Stimulated activated naive CD8-positive, alpha-beta T cell treated with anti-CD3 and anti-CD28 coated beads, Interleukin-15, amount 100 ng/mL, for 72 hours (primary cell): ENCODE measurements at places on chromosomes 6 and 20.

GRCh38 chr20:5171064-5171789 lies 44.4 kb downstream of the CDS2 start:
- no peak for DNase-seq

- DNase-seq: no peak
Measured at GRCh38 chr6:93293460-93293859, 125.9 kb downstream of the EPHA7 start.

DNA sequence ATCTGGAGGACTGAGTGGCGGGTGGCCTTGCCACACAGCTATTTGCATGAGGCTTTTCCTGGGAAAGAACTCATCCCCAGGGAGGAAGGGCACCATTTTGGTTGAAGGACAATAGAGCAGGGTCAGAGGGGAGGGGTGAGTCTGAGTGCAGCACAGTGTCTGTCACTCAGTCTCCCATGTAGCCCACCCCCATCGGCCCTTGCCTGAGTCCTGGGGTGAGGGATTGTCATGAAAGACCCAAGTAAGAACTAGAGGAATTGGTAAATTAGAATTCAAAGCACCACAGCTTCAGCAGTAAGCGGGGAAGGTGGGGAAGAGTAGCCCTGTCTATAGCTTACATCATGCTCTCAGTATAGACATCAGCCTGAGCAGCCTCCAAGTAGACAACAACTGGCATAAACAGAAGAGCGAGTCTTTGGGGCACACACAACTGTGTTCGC lies 90.4 kb upstream of the TMEM30A start:
- no peak for DNase-seq

DNA sequence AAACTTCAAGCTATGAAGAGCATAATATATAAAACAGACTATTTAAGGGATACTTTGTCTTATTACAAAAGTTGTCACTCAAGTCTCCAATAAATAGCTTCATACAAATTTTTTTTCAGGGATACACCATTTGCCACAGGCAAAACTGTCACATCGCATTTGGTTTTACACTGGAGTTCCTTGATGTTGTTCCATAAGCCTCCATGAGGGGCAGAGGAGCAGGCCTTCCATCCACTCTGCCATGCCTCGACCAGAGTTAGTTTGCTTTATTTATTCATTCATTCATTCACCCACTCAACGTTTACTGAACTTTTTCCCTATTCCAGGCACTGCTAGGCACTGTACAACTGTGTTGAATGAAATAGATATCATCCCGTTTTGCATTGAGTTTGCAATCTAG lies 246.6 kb downstream of the PHF3 start:
- DNase-seq: no peak

DNA sequence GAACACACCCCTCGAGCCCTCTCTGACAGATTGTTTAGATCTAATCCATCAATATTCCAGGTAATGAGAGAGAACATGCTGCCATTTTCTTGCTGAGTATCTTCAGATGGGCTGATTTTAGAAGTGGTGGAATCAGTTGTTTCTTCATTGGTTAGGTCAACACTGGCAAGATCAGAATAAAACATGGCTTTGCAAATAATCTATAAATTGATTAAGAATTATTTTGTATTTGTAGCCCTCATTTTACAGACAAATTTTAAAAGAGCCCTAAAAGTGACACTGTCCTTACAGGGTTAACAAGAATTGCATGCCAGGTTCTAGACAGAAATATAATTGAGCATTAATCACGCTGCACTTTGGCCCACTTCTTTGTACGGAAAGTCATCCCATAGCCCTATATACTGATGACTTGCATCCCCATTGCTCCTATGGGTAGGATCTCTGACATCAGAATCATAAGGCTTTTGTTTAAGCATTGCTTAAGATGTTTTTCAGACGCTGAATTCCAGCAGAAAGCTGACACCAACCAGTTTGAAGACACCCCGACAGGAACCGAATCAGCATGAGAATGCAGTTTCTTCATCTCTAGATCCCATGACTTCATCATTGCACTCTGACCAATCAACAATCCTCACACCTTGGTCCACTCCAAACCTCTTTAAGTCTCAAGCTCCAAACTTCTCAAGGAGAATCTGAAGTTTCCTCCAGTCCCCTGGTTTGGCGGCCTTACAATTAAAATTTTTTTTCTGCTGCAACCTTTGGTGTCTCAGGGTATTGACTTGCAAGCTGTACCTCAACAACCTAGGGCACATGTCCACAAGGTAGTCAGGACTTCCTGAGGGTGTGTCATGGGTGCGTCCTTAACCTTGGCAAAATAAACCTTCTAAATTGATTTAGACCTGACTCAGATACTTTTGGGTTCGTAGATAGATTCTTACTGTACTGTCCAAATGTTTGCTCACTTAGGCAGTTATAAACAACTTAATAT lies 7.8 kb downstream of the TDP2 start:
- DNase-seq: no peak

DNA sequence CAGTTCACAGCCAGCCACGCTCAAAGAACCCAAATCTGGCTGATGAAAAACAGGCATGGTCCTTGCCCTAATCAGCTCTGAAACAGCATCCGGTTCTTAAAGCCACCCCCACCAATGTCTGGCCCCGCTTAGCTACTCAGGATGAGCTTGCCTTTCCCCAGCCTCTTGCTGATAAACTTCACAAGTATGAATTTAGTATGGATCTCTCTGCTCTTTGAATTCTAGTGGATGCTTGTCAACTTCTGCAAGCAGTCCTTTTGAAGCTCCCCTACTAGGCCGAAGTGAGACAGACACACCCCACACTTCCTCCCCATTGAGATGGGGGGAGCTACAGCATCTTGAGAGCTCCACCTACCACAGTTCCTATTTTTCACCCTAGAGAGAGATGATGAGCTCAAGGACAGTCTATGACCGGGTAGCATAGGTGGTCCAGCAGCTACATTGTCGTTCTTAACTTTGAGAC lies 36.7 kb downstream of the EBF4 start:
- peak; percentile 10 for DNase-seq
